Right lung (tissue), 10 donors: ENCODE measurements at places on chromosomes 12 and 14. TPM values are rescaled to one million over a fixed set of nuclear protein-coding genes. Genes with fewer than 3 reads are reported as not detected.

GRCh38 chr14:91324606-91325575 lies 80.4 kb upstream of the GPR68 start:
- no peak for DNase-seq

- no peak for DNase-seq
Measured at GRCh38 chr12:124744659-124745464, 118.8 kb downstream of the SCARB1 start.

DNA sequence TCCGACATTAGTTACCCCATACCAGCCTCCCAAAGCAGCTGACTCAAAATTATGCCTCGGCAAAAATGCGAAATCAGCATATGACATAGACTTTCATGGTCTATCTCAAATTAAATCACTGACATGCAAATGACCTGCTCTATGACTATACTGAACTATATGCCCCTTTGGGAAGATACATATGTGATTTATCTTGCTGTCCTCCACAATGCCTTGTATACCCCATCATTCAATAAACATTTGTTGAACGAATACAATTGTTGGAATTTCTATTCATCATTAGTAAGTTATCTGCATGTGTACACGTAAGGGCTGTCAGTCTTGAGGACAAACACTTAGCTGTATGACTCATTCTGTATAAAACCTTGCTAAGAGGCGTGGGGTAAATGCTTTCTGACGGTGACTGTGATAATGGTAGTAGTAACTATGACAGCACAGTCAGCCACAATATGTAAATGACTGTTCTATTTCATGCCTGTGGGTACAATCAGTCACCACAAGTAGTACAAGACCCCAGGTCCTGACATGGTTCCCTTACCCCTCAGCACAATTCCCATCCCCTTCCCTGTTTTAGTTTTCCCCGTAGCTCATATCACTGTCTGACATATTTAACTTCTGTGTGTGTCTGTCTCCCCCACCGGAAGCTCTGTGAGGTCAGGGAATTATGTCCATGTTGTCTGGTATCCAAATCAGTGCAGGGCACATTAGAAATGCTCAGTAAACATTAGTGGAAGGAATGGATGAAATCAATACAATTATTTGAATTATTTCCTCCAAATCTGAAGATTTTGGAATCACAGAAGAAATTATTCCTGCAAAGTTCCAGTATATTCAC lies 42.8 kb downstream of the STXBP6 start:
- DNase-seq = no peak

GRCh38 chr14:73003681-73004080 lies 23.2 kb downstream of the ZFYVE1 start:
- DNase-seq = no peak

DNA sequence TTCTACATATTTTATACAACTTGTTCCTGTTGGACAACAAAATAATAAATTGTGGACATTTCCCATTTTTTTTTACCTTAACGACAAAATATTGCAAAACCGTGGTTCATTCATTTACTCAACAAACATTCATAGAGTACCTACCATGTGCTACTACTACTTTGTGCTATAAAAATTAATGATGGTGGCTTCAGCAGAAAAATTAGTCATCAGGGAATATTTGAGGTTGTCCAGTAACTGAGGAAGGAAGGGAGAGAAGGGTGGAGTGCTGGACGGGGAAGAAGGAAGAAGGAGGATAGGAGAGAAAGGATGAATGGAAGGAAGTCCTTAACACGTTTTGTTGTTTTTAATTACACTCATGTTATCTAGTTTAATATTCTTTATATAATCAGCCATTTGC lies 53.7 kb downstream of the PPFIBP1 start:
- DNase-seq = no peak

GRCh38 chr12:10235761-10236631 lies 23.3 kb downstream of the GABARAPL1 start:
- DNase-seq = no peak

DNA sequence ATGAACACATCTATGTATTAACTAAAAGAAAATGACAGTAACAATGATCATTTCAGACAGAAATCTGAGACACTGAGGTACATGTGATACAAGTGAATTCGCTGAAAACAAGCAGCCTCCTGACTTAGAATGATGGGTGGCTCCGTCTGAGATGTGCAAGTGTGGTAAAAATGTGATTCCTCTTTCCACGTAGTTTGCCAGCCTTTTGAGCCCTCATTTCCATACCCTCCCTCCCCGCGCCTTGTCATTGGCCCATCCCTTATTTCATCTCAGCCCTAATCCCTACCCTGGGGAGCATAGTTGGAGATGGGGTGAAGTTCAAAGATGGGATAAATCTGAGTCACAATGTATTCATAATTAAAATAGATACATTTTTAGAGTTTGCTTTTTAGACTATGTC lies 107.8 kb downstream of the BMP4 start:
- no peak for DNase-seq

DNA sequence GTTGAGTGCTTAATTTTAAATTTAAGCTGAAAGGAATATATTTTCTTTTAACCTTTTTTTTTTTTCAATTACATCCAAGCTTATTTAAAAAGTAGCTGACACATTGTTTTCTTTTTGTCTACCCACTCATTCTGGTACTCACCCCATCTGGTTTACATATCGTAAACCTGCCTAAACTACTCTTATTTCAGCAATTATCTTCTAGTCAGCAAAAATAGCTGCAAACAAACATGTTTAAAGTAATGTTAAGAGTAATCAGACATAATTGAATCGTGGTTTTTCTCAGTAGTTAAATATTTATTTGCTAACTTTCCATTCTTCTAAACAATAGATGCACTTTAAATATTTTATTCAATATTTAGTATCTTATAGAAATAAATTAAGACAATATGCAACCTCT lies 492.7 kb upstream of the MGAT4C start:
- DNase-seq = no peak

- no peak for DNase-seq
Measured at GRCh38 chr14:57611555-57612075, 118.0 kb upstream of the CCDC198 start.

GRCh38 chr12:76029982-76030340 lies 1.6 kb downstream of the PHLDA1 start:
- DNase-seq = no peak

DNA sequence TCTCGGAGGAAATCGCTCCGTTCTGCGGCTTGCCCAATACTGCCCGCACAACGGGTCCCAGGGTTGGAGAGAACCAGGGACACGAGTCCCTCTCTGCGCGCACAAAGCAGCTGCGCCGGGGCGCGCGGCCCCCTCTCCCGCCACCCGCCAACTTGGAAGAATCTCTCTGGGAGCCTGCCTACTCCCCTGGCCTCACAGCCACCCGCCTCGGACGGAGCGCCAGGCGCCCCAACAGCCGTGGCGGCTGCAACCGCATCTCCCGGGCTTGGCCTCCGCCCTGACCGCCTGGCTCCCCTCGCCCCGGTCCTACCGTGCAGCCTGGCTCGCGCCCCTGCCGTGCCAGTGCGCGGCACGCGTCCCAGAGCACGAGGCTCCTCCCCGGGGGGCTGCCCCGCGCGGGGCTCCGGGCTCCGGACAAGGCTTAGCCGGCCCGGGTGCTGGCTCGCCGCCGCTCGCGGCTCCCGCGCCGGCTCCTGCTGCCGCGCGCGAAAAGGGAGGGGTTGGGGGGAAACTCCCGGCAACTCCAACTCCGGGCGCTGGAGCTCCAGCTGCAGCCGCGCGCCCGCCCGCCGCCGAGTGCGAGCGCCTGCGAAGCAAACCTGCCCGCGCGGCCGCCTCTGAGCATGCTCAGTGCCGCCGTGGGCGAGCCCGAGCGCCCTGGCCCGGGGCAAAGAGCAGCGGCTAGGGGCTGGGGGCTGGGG lies at the start of gene STXBP6:
TSS of gene STXBP6 (minus strand) at position 580 of the 701 bp plus-strand sequence. CDS start 75,329 bp downstream, outside the sequence.
- peak; percentile 80 for DNase-seq

GRCh38 chr12:75717902-75718301 lies 206.5 kb upstream of the KRR1 start:
- DNase-seq = no peak

- no peak for DNase-seq
Measured at GRCh38 chr12:83971781-83972180, 940.8 kb downstream of the SLC6A15 start.

- DNase-seq = peak; percentile 24
Measured at GRCh38 chr14:79242666-79243065, 968.6 kb downstream of the DIO2 start.

GRCh38 chr14:91387169-91387835 lies 30.3 kb downstream of the CCDC88C start:
- no peak for DNase-seq

DNA sequence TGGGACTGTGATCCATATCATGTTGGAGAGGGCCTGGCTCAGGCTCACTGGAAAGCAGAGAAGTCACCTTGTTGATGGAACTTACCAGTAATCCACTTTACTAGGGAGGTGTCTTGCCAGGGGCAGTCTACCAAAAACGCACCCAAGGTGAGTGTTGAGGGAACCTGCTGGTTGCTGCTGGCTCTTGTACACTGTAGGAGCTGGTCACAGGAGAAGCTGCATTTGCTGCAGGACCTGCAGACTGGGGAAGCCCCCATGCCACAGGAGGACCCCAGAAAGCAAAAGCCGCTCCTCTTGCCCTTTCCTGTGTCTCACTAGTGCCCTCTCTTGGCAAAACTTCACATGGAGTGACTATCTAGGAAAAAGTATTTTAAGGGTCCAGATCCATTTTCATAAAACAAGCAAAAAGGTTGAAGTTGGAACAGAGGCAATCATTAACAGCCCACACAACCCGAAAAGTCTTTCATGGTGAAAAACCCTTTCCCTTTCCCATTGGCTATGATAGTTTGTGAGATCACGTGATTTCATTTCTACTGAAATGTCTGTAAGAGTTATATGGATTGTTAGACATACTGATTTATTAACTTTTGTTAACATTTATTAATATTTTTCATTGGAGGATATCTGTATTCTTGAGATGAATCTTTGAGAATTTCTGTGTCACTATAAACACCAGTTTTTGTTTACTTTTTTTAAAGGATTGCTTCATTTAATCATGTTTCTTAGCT lies 59.2 kb downstream of the RASSF8 start:
- no peak for DNase-seq

- no peak for DNase-seq
Measured at GRCh38 chr12:50107416-50108268, 3.8 kb downstream of the GPD1 start.

GRCh38 chr14:63899953-63900352 lies 47.1 kb downstream of the SYNE2 start:
- DNase-seq = no peak

DNA sequence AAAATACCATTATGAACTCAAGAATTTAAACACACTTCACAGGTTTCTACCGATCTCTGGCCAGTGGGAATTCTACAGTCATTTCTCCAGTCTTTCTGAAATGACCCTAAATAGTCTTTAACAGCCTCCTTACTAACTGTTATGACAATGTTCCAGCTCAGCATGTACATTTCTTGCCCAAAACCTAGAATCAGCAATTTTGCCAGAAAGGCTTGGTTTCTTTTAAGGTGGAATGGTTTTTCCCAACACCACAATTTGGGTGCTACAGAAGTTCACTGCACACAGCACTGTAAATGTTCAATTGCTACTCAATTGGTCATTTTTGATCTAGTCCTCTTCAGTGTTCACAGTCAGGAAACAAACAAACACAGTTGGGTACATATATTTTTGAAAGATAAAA lies 69.7 kb downstream of the LRP6 start:
- DNase-seq = no peak

DNA sequence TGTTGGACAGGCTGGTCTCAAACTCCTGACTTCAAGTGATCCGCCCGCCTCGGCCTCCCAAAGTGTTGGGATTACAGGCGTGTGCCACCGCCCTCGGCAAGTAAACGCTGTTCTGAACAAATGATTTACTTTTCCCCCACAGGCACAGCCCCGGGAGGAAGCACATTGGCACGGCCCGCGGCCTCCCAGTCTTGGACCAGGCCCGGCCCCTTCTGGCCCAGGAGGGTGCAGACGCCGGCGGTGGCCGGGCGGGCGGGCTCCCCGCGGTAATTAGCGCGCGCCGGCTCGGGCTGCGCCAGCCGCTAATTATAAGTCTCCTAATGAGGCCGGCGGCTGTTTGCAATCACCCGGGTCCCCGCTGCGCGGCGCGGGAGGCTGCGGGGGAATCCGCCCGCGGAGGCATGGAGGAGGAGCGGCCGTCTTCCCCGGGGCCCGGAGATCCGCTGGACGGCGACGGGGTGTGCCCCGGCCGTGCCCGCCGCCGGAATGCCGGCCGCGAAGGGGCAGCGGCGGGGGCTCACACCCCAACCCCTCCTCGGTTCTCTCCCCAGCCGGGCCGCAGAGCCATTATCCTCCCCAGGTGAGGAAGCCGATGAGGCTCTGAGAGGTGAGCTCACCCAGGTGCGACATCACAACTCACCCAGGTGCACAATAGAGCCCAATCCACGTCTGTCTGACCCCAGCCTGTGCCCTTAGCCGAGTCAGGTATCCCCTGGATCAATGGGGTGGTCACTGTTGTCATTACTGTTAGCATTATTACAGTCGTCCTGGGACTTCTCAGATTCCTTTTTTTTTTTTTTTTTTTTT lies 3.3 kb upstream of the POP5 start:
- DNase-seq = no peak

GRCh38 chr14:67984274-67984673 lies 164.7 kb downstream of the RAD51B start:
- no peak for DNase-seq

- DNase-seq = no peak
Measured at GRCh38 chr12:109880938-109881337, 597 bp upstream of the GLTP start.

GRCh38 chr14:73223049-73223448 lies 14.3 kb upstream of the PAPLN start:
- DNase-seq = no peak

- DNase-seq = no peak
Measured at GRCh38 chr14:69693145-69693544, 73.8 kb upstream of the SRSF5 start.

DNA sequence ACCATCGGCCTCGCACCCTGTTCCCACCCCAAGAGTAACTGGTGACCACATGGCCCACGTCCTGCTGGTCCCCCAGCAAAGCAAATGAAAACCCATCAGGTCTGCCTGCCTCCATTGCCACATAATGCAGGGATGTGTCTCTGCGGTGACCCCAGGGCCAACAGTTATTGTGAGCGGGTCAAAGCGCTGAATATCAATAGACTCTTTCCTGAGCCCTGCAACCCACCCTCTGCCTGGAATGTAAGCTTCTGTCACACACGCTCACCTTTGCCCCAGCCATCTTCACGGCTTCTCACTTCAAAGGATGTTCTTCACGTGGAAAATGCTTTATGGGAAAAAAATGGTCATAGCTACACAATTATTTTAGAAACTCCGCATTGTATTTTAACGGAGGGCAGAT lies 63.9 kb downstream of the FZD10 start:
- no peak for DNase-seq

LMO3 gene
- 8.1 TPM for polyA plus RNA-seq

TGFB3 gene
- polyA plus RNA-seq = 174 TPM

KRT78 gene
- 0.16 TPM for polyA plus RNA-seq

MOK gene
- polyA plus RNA-seq = 32.7 TPM

KRT77 gene
- polyA plus RNA-seq = not detected

DCN gene
- 2,288 TPM for polyA plus RNA-seq

SMIM41 gene
- 2.5 TPM for polyA plus RNA-seq

CYP27B1 gene
- 1.8 TPM for polyA plus RNA-seq

CACNA1C gene
- polyA plus RNA-seq = 10.1 TPM

PIK3C2G gene
- polyA plus RNA-seq = 26.7 TPM

KRT74 gene
- not detected for polyA plus RNA-seq

NOS1 gene
- 0.19 TPM for polyA plus RNA-seq

TMPRSS12 gene
- 0.09 TPM for polyA plus RNA-seq

ZFHX2 gene
- polyA plus RNA-seq = 4.4 TPM

MGAT4C gene
- 0.72 TPM for polyA plus RNA-seq
